ENCODE measurements at places on chromosomes 6 and 20.
A peak's percentile ranks its signal among the peaks of the same experiment; 100 is the strongest.

- no peak for DNase-seq
Measured at GRCh38 chr6:40444312-40444711, 142.9 kb downstream of the LRFN2 start.

- no peak for DNase-seq
Measured at GRCh38 chr6:139881728-139882211, 507.3 kb upstream of the CITED2 start.

DNA sequence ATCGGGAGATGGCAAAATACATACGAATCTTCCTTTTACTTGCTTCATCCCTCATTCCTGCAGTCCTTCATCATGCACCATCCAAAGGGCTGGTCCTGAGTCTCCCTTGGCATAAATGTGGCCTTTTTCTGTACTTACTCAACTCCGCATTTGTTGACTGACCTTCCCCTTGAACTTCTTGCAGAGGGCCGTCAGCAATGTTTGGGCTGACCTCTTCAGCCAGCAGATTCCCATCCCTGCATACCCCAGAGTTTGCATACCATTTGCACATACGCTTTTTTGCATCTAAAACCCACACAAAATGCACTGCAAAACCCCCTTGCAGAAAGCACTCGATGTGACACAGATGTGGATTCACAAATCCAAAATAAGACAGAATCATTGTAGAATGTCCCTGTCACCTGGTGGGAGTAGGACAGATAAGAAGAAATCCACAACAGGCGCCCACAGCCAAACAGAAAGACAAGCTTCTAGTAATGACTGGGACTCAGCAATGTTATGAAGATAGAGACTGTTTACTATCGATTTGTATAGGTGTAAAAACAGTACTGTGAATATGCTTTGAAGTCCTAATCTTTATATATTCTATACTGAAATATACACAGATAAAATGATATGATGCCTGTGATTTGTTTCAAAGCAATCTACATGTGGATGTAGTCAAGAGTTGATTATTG lies 45.8 kb downstream of the TBC1D7 start:
- no peak for DNase-seq

DNA sequence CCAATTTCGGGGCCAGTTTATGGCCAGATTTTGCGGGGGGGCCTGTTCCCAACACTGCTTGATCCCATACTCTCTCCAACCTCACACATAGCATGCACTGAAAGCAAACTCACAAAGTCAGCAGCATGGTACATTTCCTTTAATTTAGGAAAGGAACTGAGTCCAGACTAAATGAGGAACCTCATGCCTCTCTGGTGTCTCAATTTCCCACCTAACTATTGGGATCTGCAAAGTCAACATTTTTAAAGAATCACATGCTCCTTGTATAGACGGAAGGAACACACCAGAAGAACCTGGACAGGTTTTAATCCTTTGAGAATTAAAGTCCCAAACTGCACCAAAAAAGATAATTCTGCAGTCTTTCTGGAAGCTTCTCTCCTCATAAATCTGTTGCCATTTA lies 33.3 kb downstream of the FAM50B start:
- no peak for DNase-seq

DNA sequence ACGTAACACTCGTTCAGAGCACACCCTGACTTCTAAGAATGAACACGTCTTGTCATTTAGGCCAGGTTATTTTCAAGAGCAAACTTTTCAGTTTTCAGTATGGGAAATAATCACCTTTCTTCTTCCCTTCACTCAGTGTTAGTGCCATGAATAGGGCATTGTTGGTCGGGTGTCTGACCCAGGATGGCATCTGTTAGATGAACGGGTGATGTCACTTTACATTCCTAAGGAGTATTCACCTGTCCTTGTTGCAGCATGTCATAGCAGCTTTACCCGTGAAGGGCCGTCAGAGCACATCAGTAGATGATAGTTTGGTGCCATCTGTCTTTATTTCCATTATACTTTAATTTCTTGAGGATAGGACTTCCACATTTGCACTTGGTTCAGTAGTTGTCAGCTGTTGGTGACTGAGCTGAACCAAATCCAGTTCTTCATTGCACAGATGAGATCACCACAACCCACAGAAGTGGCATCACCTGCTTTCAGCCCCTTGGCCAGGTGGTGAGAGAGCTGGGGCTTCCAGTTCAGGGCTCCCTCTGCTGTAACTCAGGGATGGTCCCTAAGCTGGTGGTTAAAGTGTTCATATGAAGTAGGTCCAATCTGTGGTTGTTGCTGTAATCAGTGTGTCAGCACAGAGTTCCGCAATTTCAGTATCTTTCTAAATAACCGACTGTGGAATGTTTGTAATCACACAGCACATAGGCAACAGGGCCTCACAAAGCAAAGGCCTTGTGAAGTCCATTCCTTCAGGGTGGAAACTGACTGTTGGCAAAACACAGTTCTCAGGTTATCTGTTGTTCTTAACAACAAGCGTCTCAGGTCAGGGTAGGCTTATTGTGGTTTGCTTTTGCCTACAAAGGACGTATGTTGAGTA lies 68.2 kb downstream of the FAM120B start:
- DNase-seq: no peak

DNA sequence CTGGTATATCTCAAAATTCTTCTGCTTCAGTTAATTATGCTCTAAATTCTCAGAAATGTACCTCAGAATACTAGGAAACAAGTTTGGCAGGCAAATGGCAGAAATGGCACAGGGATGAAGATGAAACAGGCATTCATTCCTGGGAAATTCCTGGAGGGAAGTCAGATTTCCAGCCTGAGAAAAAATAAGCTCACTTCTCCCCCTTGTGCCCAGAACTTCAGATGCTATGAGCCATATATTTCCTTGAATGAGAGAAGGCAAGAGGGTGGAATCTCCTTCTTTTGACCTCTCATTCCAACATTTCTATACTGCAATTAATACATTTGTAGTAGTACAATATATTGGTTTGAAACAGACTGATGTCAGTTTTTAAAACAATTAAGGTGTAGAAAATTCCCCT lies 22.8 kb downstream of the RGS17 start:
- DNase-seq: peak; percentile 22

- peak; percentile 72 for DNase-seq
Measured at GRCh38 chr6:165718491-165718891, 55.5 kb upstream of the PDE10A start.

- no peak for DNase-seq
Measured at GRCh38 chr20:40803381-40803780, 114.3 kb upstream of the MAFB start.

All from NCI-H226 (cell line).